ENCODE measurements at places on chromosomes 3 and 15. TPM values are rescaled to one million over a fixed set of nuclear protein-coding genes. Genes with fewer than 3 reads are reported as not detected.
A peak's percentile ranks its signal among the peaks of the same experiment; 100 is the strongest.

DNA sequence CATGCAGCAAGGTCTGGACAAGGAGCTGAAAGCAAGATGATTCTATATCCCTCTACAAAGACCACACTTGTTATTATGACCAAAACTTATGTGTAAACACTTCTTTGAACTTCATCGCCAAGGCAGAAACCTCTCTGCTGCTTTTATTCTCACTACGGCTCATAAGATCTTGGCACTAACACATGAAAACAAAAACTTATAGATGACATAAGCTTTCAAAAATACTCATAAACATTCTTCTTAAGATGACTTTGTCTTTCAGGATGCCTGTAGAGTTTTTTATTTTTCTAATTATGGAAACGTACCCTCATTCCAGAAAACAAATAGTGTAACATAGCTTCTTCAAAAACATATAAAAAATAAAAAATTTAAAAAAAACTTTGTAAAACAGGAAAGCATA, 12.5 kb upstream of the C15orf61 start:
- DNase-seq = no peak

DNA sequence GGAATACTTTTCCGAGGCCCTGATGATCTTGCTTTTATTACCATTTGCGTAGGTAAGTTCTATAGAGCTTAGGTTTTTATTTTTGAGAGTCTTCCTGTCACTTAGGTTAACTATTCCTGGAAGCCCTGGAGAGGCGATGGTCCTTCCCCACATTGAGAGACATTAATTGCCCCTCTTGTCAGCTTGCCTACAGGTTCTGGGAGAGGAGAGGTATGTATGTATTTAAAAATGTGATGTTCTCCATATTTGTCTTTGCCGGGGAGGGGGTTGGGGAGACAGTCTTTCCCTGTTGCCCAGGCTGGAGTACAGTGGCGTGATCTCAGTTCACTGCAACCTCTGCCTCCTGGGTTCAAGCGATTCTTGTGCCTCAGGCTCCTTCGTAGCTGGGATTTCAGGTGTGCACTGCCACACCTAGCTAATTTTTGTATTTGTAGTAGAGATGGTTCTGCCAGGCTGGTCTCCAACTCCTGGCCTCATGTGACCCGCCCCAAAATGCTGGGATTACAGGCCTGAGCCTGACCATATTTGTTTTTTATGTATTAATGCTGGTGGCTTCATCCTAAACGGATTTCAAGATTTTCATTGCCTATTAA, 6.2 kb downstream of the RPSA start:
- DNase-seq = no peak

DNA sequence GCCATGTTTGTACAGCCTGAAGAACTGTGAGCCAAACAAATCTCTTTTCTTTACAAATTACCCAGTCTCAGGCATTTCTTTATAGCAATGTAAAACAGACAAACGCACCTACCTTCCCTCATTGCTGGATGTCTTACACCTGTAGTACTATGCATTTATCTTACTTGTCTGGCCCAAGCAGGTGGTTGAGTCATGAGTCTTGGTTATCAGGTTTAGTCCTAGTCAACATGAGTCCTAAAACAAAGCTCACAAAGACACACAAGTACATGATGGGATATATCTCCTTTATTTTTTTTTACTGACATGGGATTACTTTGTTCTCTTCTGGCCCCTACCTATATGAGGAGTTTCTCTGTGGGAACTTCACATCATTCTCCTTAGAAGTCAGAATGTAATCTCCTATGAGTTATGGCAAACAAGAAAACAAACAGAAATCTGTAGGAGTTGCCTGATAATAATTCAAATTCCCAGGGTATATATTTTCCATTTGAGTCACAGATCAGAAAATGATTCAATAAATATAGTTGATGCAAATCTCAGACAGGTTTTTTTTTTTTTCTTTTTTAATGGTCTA, 33.6 kb upstream of the PLSCR2 start:
- no peak for DNase-seq

DNA sequence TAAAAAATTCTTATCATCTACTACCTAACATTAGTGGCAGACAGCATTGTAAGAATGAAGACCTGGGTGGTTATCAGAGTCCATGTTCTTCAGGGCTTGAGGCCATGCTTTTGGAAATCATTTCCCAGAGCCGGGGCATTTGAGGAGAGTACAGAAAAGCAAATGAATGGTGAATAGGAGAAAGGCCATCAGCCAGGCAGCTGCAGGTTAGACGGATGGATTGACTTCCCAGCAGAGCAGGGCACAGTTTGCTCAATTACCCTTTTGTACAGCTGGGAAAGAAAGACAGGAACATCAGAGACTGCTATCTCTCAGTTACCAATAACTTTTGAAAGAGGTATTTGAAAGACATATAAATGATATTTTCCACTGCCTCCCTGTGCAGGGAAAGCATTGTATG, 135.6 kb downstream of the ALCAM start:
- DNase-seq = no peak

- DNase-seq = peak; percentile 64
These were observed 69.0 kb downstream of the ANKRD28 start for GRCh38 chr3:15728766-15729165.

- peak; percentile 12 for DNase-seq
These were observed 103.1 kb downstream of the HCN4 start for GRCh38 chr15:73265536-73266153.

DNA sequence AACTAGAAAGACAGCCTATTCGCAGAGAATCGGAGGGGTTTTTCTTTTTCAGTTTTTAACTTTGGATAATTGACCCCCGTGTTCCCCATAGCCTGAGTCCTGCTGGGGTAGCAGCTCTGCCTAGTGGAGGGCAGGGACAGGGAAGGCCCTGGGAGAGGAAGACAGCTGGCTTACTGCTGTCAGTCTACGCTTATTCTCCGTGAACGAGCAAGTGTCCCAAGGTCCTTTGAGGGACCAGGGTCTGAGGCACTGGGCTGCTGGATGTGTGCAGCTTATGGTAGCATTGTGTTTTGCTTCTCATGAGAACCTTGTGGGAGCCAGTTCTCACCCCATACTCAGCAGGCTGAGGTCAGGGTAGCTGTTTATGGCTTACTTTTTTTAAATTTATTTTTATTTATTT, 3.0 kb downstream of the LIMD1 start:
- DNase-seq = no peak

GRCh38 chr3:102866845-102867244, 432.0 kb downstream of the ZPLD1 start:
- DNase-seq = no peak

DNA sequence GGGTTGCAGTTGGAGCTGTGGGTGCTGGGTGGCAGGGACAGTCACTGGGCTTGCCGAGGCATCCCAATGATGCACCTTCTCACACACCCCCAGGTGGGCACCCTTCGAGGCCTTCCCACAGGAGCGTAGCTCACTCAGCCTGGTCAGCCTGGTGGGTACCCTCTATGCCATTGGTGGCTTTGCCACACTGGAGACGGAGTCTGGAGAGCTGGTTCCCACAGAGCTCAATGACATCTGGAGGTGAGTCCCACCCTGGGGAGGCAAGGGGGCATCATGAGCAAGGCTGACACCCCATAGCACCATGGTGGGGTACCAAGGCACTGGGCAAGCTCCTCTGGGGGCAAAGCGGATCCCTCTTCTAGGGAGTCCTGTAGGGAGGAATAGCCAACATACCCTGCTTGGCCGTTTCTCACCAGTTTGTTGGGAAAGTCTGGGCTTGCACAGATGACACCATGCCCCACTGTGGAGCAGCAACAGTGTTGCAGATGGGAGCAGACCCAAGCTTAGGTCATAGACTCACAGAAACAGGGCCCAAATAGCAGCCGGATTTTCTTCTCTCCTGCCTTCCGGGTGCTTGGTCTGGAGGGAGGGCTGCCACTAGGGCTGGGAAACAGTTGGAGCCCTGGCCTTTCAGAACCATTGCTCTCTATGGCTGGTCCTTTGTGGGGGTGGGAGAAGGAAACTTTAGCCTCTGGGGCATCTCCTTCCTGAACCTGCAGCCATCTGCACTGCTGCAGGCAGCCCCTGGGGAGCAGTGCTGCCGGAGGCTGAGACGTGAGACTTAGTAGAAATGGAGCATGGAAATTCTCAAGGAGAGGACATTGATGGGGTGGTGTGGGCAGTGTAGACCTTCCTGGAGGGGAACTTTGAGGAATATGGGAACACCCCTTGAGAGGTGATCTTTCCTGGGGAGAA, 5.7 kb downstream of the KLHL40 start:
- no peak for DNase-seq

DNA sequence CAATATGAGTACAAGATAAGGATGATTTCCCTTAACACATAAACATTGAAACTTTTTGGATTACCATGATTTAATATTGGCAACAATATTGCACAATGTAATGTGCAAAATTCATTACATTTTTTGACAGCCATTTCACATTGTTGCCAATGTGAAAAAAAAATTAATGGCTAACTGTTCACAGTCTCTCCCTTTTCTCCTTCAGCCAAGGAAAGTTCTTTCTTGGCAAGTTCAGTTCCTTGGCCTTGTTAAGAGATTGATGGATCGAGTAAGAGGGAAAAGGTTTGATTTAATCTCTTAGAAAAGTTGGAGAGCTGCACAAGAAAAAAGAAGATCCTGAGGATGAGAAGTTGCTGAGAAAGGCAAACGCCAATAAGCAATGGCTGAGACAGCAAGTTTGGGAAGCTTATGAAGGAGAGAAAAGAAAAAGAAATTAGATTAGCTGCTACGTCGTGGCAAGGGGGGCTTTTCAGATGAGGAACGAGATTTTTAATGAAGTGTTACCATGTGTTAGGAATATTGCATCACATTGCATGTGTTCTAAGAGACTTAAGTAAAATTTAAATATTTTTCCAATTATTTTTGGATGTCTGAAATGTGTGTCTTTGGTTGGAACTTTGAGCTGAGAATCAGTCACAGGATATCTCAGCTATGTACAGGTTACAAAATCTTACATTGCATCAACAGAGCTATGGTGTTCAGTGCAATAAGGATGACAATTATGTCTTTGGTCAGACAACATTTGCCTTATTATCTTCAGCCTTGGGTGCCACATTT, 61.4 kb upstream of the ZNF280D start:
- no peak for DNase-seq

GRCh38 chr3:108189440-108189839, 32.8 kb downstream of the IFT57 start:
- no peak for DNase-seq

GRCh38 chr3:37905987-37906674, 44.5 kb downstream of the CTDSPL start:
- DNase-seq = no peak

- DNase-seq = no peak
These were observed 139.5 kb downstream of the TBL1XR1 start for GRCh38 chr3:177057768-177058167.

DNA sequence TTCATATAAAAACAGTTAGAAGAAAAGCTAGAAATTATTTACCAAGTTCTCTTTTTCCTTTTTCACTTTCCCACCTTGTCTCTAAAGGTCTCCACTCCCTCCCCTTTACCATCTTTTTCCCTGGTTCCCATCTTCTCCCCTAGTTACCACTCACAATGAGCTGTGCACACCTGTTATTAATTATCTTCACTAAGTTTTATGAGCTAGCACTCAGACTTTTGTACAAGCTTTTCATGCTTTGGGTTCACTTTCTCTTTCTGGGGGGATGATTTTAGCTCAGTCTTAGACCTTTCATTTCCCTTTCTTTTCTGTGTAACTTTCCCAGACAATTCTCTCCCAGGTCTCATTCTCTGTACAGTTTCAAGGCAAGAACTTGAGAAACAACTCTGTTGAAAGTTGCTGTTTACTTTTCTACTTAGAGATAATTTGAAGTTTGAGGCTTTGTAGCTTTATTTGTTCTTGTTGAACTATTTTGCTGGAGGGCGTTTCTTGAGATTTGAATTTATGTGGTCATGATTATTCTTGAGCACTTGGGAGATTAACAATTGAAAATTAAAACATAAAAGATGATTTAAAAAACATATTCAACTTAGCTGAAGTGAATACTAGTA, 24.0 kb upstream of the AADAC start:
- DNase-seq = no peak

GRCh38 chr3:29291260-29291981, 10.6 kb downstream of the RBMS3 start:
- DNase-seq = no peak

DNA sequence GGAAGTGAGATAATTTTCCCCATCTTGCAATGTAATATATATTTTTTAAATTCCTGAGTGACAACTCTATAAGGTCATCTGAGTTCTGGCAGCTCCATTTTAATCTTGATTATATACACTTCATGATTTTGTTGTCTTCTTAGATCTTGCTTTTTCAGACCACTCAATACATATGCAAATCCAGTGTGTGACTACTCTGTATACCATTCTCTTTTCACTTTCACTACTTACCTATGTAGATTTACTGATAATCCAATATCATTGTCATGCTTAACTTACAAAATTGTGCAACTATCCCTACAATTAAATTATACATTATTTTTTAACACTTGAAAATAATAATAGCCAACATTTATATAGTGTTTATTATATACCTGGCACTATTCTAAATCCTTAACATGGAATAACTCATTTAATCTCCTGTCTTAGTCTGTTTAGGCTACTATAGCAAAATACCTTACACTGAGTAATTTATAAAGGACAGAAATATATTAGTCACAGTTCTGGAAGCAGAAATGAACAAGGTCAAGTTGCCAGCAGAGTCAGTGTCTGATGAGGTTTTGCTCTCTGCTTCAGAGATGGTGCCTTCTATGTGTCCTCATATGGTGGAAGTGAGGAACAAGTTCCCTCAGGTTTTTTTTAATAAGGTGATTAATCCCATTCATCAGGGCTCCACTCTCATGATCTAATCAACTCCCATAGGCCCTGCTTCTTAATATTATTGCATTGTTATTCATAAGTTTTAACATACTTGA, 338.5 kb downstream of the TUSC7 start:
- DNase-seq = no peak

DNA sequence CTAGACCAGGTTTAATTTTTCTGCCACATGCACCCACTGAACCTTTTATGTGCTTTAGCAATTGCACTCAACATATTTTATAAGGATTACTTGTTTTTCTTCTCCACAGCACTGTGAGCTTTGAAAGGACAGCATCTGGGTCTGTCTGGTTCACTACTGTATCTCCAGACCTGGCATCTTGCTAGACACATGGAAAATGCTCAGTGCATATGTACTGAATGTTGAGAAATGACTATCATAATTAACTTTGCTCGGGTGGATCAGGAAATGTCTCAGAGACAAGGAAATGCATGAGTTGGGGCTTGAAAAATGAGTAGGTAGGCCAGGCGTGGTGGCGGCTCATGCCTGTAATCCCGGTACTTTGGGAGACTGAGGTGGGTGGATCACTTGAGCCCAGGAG, 40.2 kb downstream of the DOCK3 start:
- no peak for DNase-seq

- no peak for DNase-seq
These were observed 143.2 kb upstream of the PRR20G start for GRCh38 chr3:127431066-127431465.

DNA sequence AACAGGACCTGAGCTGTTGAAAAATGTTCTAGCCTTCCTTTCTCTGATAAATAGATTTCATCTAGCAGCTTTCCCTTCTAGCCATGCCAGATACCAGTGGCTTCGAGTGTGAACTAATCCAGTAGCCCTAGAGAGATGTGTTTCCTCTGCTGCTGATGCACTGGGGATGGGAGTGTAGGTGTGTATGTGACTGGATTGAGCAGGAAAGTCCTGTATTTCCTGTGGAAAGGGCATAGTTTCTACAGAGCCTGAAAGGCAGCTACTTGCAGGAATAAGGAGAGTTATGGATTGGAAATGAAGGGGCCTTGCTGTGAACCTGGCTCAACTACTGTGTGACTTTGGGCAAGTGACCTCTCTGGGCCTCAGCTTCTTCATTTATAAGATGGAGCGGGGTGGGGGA, 8.6 kb downstream of the TIMP4 start:
- DNase-seq = no peak

Gene GPR149
- total RNA-seq = not detected

Gene GOLGA8R
- total RNA-seq = 1.0 TPM

Gene CTXN2
- not detected for total RNA-seq

Gene SYNPR
- total RNA-seq = not detected

Gene RBPMS2
- 1.9 TPM for total RNA-seq

Gene SLC22A13
- 0.34 TPM for total RNA-seq

Gene SCAANT1
- total RNA-seq = not detected
